HepG2 (cell line): ENCODE measurements at places on chromosomes 13 and 19. TPM values are rescaled to one million over a fixed set of nuclear protein-coding genes. Genes with fewer than 3 reads are reported as not detected.

S1PR4 gene
- polyA plus RNA-seq, result 0.09 and 0.33 TPM in 2 replicates

DNA sequence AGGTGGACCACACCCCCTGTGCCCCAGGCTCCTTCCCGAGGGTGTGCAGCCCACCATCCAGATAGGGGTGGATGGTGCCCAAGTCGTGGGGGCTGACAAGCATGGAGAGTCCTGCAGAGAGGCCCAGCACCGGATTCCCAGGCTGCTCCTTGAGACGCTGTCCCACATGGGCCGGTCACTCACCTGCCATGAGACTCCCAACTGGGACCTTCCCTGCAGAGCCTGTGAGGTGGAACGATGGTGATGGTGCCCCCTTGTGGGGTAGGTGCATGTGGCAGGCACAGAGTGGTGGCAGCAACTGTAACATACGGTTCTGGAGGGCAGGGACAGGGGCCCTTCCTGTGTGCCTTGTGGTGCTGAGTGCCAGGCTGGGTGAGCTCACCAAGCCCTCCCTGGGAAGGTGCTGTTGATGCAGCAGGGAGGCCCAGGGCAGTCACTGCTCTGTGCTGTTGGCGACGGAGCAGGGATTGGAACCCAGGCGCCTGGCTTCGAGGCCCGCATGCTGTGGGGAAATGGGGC, 33.1 kb downstream of the PPP1R37 start:
- DNase-seq, result peak; percentile 65

- DNase-seq, result no peak
These were observed 318.8 kb downstream of the SPRY2 start for GRCh38 chr13:80022146-80022545.

ATP4A gene
- 0.08 and 0.09 TPM in 2 replicates for polyA plus RNA-seq

DNA sequence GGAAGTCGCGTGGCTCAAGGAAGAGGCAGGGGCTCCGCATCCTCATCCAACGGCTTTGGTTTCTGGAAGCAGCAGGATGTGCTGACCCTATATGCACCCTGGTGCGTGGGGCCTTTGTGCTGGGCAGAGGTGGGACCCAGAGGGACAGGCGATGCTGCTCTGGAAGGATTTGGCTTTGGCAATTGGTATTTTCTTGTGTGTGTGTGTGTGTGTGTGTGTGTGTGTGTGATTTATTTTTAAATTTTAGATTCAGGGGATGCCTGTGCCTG, 321.9 kb upstream of the ZNF507 start:
- no peak for DNase-seq

- no peak for DNase-seq
These were observed 6.3 kb upstream of the RPS19 start for GRCh38 chr19:41853768-41854167.

- DNase-seq, result peak; percentile 35
These were observed 2.1 kb downstream of the ZNF575 start for GRCh38 chr19:43534816-43535761.

ZNF726 gene
- not detected in 2 replicates for polyA plus RNA-seq

DNA sequence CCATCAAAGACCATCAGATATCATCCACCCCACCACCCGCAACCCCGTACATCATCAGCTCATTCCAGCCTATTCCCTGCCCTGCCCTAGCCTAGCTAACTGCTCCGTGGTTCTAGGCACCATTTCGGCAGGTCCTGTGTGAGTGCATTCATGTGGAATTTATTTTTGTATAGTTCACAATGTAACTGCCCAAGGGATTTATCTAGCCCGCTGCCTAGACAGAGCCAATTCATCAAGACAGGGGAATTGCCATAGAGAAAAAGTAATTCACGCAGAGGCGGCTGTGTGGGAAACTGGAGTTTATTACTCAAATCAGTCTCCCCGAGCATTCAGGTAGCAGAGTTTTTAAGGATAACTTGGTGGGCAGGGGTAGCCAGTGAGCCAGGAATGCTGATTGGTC, 109.2 kb upstream of the UBL3 start:
- no peak for DNase-seq

DNA sequence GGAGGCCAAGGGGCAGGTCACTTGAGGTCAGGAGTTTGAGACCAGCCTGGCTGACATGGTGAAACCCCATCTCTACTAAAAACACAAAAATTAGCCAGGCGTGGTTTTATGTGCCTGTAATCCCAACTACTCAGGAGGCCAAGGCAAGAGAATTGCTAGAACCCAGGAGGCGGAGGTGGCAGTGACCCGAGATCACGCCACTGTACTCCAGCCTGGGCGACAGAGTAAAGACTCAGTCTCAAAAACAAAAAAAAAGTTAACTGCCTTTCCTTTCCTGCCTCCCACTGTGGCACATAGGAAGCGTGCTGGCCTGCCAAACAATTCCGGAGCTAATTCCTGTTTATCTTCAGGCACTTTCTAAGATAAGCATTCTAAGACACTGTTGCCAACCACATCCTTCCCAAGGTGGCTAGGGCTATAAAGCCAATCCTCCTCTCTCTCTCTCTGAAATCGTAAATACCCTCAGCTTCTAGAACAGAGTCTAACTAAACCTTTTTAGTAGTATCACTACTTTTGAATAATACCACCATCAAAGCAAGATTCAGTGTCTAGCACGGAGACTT, 21.6 kb downstream of the SLC25A30 start:
- no peak for DNase-seq

DNA sequence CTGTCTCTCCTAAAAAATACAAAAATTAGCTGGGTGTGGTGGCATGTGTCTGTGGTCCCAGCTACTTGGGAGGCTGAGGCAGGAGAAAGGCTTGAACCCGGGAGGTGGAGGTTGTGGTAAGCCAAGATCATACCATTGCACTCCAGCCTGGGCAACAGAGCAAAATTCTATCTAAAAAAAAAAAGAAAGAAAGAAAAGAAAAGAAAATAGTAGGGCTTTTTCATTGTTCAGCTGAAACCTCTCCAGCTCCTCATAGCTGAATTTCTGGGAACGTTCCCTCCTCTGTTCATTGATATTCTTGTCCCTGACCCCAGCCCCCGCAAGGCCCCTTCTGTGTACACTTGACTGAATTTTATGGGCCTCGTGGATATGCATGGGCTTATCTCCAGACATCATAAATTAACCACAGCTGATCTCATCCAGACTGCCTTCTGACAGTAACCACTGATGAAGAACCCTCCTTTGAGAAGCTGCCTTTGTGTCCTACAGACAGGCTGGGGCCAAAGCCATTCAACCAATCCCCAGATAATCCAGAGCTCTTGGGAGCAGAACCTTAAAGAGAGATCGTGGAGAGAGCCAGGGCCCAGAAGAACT, at the start of gene ELSPBP1:
Gene ELSPBP1 (plus strand): TSS at position 424 of the 594 bp plus-strand sequence. CDS start 14,036 bp downstream, outside the sequence.
- no peak for DNase-seq

GRCh38 chr13:80400865-80401426, 60.0 kb upstream of the SPRY2 start:
- no peak for DNase-seq

- no peak for DNase-seq
These were observed 90.9 kb downstream of the RYR1 start for GRCh38 chr19:38524369-38524768.

GRCh38 chr19:29777781-29778309, 33.9 kb upstream of the CCNE1 start:
- DNase-seq, result no peak

- DNase-seq, result no peak
These were observed 621.1 kb upstream of the KLHL1 start for GRCh38 chr13:70729369-70729768.

DNA sequence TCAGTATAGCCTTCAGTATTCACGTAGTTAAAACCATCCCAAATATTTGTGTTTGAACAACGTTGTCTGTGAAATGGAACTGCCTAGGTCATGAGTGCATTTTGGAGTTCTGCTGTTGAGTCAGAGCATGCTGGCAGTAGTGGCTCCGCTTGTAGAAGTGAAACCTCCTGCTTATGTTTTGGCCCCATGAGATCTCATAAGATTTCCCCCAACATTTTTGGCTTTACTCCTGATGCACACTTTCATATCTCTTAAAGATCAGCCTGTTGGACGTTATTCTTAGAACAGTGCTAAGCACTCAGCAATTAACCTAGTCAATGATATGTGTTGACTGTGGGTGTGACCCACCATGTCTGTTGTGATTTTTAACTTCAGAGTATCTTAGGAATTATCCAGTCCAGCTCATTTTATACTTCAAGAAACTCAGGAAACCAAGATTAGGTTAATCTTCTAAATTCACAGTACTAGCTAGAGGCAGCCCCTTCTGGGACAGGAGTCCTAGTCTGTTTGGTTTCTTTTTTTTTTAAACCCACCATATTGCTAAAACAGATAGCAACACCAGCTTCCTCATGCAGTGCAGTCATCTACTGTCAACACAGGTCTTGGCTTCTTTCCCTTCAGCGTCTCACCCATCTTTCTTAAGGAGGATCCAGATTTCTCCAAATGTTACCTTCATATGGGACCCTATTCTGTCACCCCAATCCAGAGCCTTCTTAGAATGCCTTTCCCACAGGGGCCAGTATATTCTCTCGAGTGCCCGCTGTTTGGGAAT, 26.2 kb downstream of the RAP2A start:
- DNase-seq, result no peak

- DNase-seq, result no peak
These were observed 257.0 kb downstream of the ENOX1 start for GRCh38 chr13:43529796-43530195.

- DNase-seq, result peak; percentile 39
These were observed at the start of gene MLNR for GRCh38 chr13:49220036-49220855. TSS of gene MLNR (plus strand) at chr13:49220338. CDS start at chr13:49220338, 0 bp downstream.

GRCh38 chr19:18491995-18492953, 29.6 kb downstream of the ELL start:
- no peak for DNase-seq

DNA sequence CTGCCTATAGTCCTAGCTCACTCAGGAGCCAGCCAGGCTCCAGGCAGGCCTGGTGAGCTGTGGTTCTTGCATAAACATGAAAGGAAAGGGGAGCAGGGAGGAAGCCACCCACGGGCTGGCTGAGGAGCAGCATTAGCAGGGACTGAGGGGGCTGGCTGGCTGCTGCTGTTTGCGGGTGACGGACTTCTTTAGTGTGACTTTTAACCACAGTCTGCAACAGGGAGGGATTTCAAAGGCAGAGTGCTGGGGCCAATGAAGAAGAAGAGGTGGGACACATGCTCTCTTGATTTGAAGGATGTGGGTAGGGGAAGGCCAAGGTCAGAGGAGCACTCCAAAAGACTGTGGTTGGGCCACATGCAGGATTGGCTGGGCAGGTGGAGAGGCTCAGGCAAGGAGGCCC, 223.0 kb downstream of the DNAJC15 start:
- no peak for DNase-seq

GRCh38 chr19:53037101-53038097, 7.1 kb upstream of the ERVV-2 start:
- no peak for DNase-seq

GRCh38 chr13:44768239-44768638, 192.1 kb upstream of the TSC22D1 start:
- DNase-seq, result no peak
